ENCODE measurements at places on chromosomes 3 and 15. TPM values are rescaled to one million over a fixed set of nuclear protein-coding genes. Genes with fewer than 3 reads are reported as not detected.

THRB gene
- 24.6 TPM for total RNA-seq

GPR149 gene
- not detected for total RNA-seq

TMEM44 gene
- 2.5 TPM for total RNA-seq

PPP1R14D gene
- not detected for total RNA-seq

SOX2 gene
- 0.21 TPM for total RNA-seq

ATP8B4 gene
- total RNA-seq, result 9.5 TPM

ROPN1 gene
- 1.4 TPM for total RNA-seq

ITGB5 gene
- 235 TPM for total RNA-seq

DUOXA2 gene
- total RNA-seq, result not detected

FRMD5 gene
- 0.31 TPM for total RNA-seq

PCLAF gene
- 13.1 TPM for total RNA-seq

- DNase-seq, result no peak
- H3K4me3 ChIP-seq, result no peak overlapping the region
- H3K27me3 ChIP-seq, result no peaks in the 10 kb centered on the region
- H3K4me1 ChIP-seq, result no peaks in the 10 kb centered on the region
Observed at GRCh38 chr15:42836251-42836650, 84.3 kb downstream of the TTBK2 start.

DNA sequence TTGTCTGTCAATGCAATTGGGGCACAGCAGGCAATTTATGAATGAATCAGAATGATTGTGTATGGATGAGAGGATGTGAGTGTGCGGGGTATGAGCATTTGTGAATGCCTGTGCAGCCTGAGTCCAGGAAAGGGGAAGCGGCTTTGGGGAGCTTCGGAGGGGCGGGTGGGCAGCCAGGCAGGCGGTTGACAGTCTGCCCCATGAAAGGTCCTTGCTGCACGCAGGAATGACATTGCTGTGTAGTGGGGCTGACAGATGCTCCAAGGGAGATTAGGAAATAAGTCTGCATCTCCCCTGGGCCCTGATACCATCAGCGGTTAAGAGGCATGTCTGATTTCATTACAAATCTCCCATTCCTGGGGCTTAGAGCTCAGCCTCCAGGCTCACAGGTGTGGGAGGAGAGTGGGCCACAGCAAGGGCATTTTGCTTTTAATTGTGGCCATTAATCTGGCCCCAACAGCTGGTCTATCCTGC lies 26.4 kb upstream of the TSPAN3 start:
- no peaks in the 10 kb centered on the region for H3K27me3 ChIP-seq
- no peaks in the 10 kb centered on the region for H3K36me3 ChIP-seq
- no peak overlapping the region for H3K27ac ChIP-seq
- no peak for DNase-seq
- H3K4me1 ChIP-seq, result no peaks in the 10 kb centered on the region

- DNase-seq, result no peak
- peaks cover 2% of the 10 kb centered on the region for H3K27me3 ChIP-seq
- H3K4me1 ChIP-seq, result no peaks in the 10 kb centered on the region
- no peak overlapping the region for H3K4me3 ChIP-seq
- H3K36me3 ChIP-seq, result no peaks in the 10 kb centered on the region
Observed at GRCh38 chr3:72031581-72031980, 246.6 kb upstream of the PROK2 start.

DNA sequence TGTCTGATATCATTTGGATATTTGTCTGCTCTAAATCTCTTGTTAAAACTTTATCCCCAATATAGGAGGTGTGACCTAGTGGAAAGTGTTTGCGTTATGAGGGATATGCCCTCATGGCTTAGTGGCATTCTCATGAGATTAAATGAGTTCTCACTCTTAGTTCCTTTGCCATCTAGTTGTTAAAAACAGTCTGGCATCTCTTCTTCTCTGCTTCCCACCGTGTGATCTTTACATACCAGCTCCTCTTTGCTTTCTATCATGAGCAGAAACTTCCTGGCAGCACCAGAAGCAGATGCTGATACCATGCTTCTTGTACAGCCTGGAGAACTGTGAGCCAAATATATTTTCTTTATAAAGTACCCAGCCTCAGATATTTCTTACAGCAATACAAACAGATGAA lies 33.0 kb downstream of the NLGN1 start:
- no peak overlapping the region for H3K27ac ChIP-seq
- no peak overlapping the region for H3K4me3 ChIP-seq
- H3K4me1 ChIP-seq, result no peaks in the 10 kb centered on the region
- H3K36me3 ChIP-seq, result no peaks in the 10 kb centered on the region
- DNase-seq, result no peak

DNA sequence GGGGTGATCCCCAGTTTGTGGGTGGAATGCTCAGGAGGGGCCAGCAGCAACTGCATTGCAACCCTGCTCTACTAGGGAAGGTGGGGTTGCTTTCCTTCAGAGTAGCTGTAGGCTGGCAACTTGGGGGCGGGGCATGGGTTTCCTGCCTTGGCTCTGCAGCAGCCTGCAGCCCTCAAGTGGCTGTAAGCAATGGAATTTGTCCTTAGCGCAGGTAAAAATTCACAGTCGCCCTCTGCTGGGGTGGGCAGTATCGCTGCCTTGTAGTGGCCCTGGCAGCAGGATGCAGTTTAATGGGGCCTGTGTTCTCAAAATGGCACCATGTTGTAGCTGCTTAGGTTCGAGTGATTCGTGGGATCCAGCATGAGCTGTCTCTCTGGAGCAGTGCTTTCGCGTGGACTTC lies 29.8 kb downstream of the STT3B start:
- H3K4me1 ChIP-seq, result peaks cover 5% of the 10 kb centered on the region
- no peak overlapping the region for H3K4me3 ChIP-seq
- DNase-seq, result no peak
- H3K36me3 ChIP-seq, result no peaks in the 10 kb centered on the region

- H3K36me3 ChIP-seq, result peaks cover 34% of the 10 kb centered on the region
- peaks cover 2% of the 10 kb centered on the region for H3K4me1 ChIP-seq
- no peak overlapping the region for H3K4me3 ChIP-seq
- no peak for DNase-seq
Observed at GRCh38 chr3:32147509-32147908, 41.1 kb downstream of the GPD1L start.

DNA sequence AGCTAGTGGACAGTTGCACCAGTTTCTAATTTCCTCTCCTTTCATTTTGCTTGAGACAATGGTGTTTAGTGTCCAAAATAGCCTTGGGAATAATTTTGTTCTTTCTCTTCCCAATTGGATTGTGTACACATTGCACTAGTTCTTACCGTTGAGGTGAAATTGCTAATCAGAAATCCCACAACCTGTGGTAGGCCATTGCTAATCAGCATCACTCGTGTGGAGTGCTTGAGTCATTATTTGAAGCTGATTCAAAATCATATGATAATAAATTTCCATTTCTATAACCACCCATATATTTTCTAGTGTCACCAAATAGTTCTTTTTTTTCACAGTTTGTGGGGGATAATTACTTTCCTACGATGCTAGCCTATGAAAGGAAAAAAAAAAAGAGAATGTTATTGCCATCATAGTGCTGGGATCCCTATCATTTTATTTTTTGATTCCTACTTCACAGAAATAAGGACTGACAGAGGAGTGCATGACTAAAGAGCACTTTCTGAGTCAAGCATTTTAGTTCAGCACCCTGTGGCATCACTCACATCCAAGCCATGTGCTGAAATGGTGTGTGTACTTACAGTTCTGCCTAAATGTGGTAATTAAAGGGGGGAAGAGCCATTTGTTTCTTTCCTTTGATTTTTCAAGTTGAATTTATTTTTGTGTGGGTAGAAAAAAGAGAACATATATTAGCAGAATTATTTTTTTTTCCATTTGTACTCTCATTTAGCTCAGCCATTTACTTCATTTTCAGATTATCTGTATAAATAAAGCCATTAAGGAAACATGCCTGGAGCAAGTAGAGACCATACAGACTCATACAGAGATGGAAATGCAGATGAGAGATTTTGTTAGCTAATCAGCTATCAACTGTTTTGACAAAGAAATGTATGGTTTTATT lies 108.0 kb upstream of the MEIS2 start:
- H3K27me3 ChIP-seq, result no peaks in the 10 kb centered on the region
- no peaks in the 10 kb centered on the region for H3K4me1 ChIP-seq
- no peak overlapping the region for H3K4me3 ChIP-seq
- no peak overlapping the region for H3K27ac ChIP-seq

DNA sequence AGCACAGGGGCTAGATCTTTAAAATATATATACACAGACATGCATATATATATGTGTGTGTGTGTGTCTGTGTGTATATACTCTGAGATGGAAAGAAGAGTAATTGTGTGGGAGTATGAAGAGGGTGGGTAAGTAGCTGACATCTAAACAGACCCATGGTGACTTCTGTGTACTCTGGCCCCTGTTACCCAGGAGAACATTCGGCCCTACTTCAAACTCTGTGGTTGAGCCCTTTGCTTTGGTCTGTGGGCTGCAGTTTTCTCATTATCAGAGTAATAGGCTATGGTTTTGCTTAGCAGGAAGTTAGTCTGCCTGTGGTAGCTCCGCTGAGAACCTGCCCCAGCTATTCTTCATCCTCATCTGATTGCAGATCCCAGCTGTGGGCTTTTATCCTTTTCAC lies 141.4 kb downstream of the RBPMS2 start:
- peaks cover 3% of the 10 kb centered on the region for H3K36me3 ChIP-seq
- no peaks in the 10 kb centered on the region for H3K27me3 ChIP-seq
- no peak overlapping the region for H3K4me3 ChIP-seq

GRCh38 chr3:31300456-31301443 lies 232.0 kb upstream of the STT3B start:
- no peak for DNase-seq
- H3K27ac ChIP-seq, result no peak overlapping the region
- H3K4me3 ChIP-seq, result no peak overlapping the region
- H3K4me1 ChIP-seq, result no peaks in the 10 kb centered on the region
- H3K27me3 ChIP-seq, result no peaks in the 10 kb centered on the region

- H3K36me3 ChIP-seq, result no peaks in the 10 kb centered on the region
- H3K27me3 ChIP-seq, result no peaks in the 10 kb centered on the region
- H3K27ac ChIP-seq, result no peak overlapping the region
- H3K4me1 ChIP-seq, result peaks cover 5% of the 10 kb centered on the region
- no peak for DNase-seq
Observed at GRCh38 chr15:101303408-101303807, 8.4 kb upstream of the SNRPA1 start.

- peaks cover 29% of the 10 kb centered on the region for H3K36me3 ChIP-seq
- no peak overlapping the region for H3K4me3 ChIP-seq
- DNase-seq, result no peak
- no peak overlapping the region for H3K27ac ChIP-seq
- no peaks in the 10 kb centered on the region for H3K4me1 ChIP-seq
- H3K27me3 ChIP-seq, result no peaks in the 10 kb centered on the region
Observed at GRCh38 chr15:101689901-101690300, 34.4 kb downstream of the TARS3 start.

DNA sequence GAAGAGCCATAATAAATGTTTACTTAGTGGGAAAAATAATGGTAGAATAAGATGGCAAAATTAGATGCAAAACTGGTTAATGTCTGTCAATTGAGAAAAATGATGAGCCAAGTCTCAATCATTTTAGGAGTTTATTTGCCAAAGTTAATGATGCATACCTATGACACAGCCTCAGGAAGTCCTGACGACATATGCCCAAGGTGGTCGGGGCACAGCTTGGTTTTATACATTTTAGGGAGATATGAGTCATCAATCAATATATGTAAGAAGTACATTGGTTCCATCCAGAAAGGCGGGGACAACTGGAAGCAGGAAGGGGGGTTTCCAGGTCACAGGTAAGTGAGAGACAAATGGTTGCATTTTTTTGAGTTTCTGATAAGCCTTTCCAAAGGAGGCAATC lies 31.5 kb downstream of the CLEC3B start:
- no peaks in the 10 kb centered on the region for H3K27me3 ChIP-seq
- H3K4me1 ChIP-seq, result peaks cover 36% of the 10 kb centered on the region
- no peak overlapping the region for H3K4me3 ChIP-seq
- no peak for DNase-seq

- no peaks in the 10 kb centered on the region for H3K4me1 ChIP-seq
- DNase-seq, result no peak
- H3K27me3 ChIP-seq, result no peaks in the 10 kb centered on the region
- H3K27ac ChIP-seq, result no peak overlapping the region
- no peak overlapping the region for H3K4me3 ChIP-seq
Observed at GRCh38 chr15:35458176-35458856, 87.6 kb downstream of the DPH6 start.

GRCh38 chr15:68994149-68994548 lies 20.3 kb upstream of the NOX5 start:
- no peak overlapping the region for H3K4me3 ChIP-seq
- H3K27me3 ChIP-seq, result peaks cover 1% of the 10 kb centered on the region
- no peak overlapping the region for H3K27ac ChIP-seq
- H3K4me1 ChIP-seq, result peaks cover 17% of the 10 kb centered on the region
- no peaks in the 10 kb centered on the region for H3K36me3 ChIP-seq

DNA sequence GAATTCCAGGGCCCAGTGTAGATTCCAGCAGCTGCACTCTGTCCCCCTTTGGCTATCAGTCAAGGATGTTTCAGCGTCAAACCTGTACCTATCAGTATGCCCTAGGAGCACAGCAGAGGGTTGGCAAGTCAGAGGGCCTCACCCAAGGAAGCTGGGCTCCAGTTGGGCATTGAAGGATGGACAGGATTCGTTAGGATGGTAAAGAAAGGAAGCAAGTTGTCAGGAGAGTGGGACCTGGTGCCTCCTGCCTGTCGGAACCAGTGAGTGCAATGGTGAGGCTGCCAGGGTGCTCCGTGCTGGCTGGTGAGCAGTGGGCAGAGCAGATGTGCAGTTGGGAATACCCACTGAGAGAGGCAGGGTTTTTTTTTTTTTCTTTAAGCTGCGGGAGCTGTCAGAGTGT lies 157.2 kb downstream of the CHDH start:
- H3K36me3 ChIP-seq, result no peaks in the 10 kb centered on the region
- H3K27me3 ChIP-seq, result peaks cover 3% of the 10 kb centered on the region
- H3K4me1 ChIP-seq, result no peaks in the 10 kb centered on the region
- H3K27ac ChIP-seq, result no peak overlapping the region
- no peak for DNase-seq

GRCh38 chr3:188948997-188949389 lies 222.8 kb upstream of the TPRG1 start:
- H3K4me3 ChIP-seq, result peak overlapping the region; percentile 52
- H3K36me3 ChIP-seq, result no peaks in the 10 kb centered on the region
- H3K27ac ChIP-seq, result peak overlapping the region; percentile 98
- no peaks in the 10 kb centered on the region for H3K27me3 ChIP-seq

DNA sequence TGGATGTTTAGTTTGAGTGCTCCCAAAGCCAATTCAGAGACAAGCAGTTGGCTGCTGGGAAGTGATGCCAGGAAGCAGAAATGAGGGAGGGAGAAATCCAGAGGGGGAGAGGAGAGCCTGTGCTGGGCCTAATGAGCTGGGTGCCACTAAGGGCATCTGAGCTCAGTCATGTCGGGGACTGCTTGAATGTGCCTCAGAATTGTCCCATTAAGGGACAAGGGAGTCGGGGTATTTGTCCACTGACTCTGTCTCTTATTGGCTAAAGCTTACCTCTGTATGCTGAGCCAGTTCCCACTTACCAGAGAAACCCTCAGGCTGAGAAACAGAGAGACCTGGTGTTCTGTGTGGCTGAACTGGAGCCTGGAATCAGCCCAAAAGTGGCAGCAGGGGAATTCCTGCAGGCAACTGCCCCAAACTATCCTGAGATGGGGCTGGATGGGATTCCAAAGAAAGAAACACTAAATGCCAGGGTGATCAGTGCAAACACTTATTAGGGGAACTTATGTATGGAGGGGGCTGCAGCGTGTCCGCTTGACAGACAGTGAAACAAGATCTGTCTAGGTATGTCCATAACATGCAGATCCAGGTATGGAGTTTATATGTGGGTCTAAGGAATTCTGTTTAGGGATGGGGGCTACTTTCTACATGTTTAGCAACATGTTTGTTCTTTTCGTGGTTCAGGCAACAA lies 48.6 kb downstream of the NR1D2 start:
- H3K4me3 ChIP-seq, result no peak overlapping the region
- no peaks in the 10 kb centered on the region for H3K36me3 ChIP-seq
- no peak overlapping the region for H3K27ac ChIP-seq
- no peaks in the 10 kb centered on the region for H3K27me3 ChIP-seq
- peaks cover 34% of the 10 kb centered on the region for H3K4me1 ChIP-seq

GRCh38 chr3:61719278-61719977 lies 158.1 kb downstream of the PTPRG start:
- DNase-seq, result no peak
- H3K36me3 ChIP-seq, result no peaks in the 10 kb centered on the region
- no peaks in the 10 kb centered on the region for H3K4me1 ChIP-seq
- no peaks in the 10 kb centered on the region for H3K27me3 ChIP-seq
